Stromal cell of bone marrow (primary cell): ENCODE measurements at places on chromosomes 7 and 10.

DNA sequence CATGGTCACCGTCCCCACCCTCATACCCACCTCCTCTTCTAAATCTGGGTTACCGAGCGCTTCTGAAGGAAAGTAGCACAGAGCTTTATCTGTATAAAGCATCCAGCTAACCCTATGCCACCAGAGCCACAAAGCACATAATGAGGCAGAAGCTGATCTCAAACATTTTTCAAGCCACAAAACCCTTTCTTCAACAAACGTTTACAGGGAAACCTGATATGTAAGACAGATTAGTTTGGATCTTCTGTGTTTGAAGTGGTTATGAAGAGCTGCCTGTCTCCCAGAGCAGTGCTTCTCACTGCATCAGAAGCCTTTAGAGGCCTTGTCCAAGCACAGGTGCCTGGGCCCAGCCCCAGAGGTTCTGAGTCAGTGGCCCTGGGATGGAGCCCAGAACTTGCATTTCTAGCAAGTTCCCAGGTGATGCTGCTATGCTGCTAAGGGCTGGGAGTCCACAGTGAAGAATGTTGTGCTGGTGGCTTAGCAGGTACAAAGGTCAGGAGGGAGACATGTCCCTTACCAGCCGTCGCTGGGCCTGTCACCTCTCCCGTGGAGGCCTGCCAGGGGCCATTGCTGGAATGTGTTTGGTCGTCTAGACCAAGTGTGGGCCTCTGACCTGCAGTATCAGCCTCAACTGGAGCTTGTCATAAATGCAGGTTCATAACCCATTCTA lies 90.4 kb downstream of the TAF3 start:
- no peak for DNase-seq

GRCh38 chr7:6256677-6257535 lies 15.5 kb downstream of the CYTH3 start:
- DNase-seq = peak; percentile 90

DNA sequence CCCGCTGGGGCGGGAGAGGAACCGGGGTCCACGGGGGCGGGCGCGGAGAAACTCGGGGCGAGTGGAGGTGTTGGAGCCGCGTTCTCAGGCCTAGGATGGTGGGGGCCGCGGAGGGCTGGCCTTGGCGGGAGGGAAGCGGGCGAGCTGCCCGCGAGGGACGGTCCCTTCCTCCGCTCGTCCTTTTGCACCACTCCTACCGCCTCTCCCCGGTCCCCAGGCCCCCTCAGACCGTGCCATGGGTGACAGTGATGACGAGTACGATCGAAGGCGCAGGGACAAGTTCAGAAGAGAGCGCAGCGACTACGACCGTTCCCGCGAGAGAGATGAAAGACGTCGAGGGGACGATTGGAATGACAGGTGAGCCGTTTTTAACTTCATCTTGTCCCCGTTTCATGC lies 451 bp downstream of the SRRT start:
- DNase-seq = no peak

DNA sequence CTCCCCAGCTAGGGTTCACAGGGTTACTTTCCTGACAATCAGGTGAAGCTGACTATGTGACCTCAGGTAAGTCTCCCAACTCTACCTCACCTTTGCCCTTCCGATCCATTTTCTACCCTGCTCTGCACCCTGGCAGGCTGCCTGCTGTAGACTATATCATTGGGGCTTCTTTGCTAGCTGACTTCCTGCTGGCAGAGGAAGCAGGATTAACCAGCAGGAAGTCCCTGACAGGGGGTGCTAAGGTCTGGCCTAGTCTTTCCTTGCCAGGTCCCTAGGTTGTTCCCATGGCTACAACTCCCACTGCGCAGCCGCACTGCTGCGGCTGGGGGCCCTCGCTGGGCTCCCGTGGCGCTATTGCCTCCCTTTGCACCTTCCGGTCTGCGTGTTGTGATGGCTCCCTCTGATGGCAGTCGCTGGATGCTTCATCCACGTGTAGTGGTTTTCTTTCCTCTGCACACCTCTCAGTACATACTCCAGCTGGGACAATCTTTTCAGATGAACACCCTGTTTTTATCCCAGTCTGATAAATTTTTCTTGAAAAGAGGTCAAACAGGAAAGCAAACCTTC lies 365.9 kb downstream of the REEP3 start:
- no peak for DNase-seq

GRCh38 chr10:50917486-50917885 lies 32.1 kb upstream of the A1CF start:
- DNase-seq = peak; percentile 44

- no peak for DNase-seq
Measured at GRCh38 chr7:49783446-49783845, 10.0 kb downstream of the VWC2 start.

GRCh38 chr10:61263518-61263917 lies 189.7 kb downstream of the TMEM26 start:
- no peak for DNase-seq

DNA sequence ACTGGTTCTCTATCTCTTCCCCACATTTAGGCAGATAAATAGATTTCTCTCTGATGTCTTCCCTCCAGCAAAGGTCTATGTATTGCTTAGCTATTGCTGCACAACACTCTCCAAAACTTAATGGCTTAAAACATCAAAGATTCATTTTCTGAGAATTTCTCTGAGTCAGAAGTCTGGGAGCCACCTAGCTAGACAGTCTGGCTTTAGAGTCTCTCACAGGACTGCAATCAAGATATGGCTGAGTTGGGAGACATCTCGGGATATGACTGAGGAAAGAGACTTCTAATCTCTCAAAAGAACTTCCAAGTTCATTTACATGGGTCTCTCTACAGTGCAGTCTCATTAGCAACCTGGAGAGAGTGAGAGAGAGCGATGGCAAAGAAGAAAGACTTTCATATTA lies 553.6 kb upstream of the GHITM start:
- DNase-seq = no peak

- DNase-seq = no peak
Measured at GRCh38 chr7:81624650-81625631, 144.9 kb downstream of the HGF start.

GRCh38 chr10:30176182-30176581 lies 116.8 kb upstream of the JCAD start:
- DNase-seq = peak; percentile 59

- DNase-seq = no peak
Measured at GRCh38 chr7:151132461-151133205, 34.9 kb downstream of the GBX1 start.

DNA sequence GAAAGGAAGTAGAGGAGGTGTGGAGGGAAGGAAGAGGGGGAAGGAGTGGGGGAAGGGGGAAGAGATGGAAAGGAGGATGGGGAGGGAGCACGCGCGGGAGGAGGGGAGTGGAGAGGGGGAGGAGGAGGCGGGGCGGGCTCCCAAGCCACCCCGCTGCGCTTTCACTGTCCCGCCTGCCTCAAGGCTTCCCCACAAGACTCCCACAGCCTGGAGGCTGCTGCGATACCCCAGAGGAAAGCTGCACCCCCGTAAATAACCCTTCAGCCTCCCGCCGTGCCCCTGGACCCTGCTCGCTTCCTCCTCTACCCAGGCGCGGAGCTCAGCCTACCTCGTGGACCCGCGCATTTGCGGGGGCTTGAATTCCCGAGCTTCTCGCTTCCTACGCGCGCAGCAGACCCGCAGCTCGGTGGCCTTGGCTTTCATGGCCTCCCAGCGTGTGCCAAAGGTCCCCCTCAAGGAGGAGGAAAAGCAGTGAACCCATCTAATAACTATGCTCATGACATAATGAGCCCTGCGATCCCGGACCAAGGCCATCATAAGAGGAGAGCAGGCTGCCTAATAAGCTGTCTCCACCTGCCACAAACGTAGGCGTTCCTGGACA lies at the start of gene C10orf67:
Gene C10orf67, minus strand, starts transcription at position 557 of the 601 bp plus-strand sequence. Its CDS starts 23 bp downstream, at position 534.
- DNase-seq = no peak

DNA sequence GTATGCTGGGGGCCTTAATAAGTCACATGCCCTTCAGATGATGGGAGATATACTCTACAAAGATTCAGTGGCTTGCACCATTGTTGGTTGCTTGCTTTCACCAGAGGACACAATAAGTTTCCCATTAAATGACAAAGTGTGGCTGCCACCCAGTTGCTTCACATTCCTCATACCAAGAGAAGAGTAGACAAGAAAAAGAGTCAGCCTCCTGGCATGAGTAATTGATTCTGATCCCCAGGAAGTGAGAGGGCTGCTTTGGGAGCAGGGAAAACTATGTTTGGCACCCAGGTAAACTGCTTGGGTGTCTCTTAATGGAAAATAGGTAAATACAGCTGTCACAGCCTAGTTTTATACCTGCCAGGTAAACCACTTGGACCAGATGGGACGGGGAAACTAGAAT lies 66.7 kb upstream of the IL6 start:
- DNase-seq = no peak

GRCh38 chr10:87771871-87772500 lies 46.0 kb downstream of the ATAD1 start:
- DNase-seq = peak; percentile 3

GRCh38 chr10:78976825-78977755 lies 91.7 kb upstream of the ZMIZ1 start:
- no peak for DNase-seq

GRCh38 chr7:25665903-25666670 lies 437.8 kb upstream of the NPVF start:
- DNase-seq = no peak

- no peak for DNase-seq
Measured at GRCh38 chr10:103758294-103758681, 97.1 kb downstream of the SH3PXD2A start.

DNA sequence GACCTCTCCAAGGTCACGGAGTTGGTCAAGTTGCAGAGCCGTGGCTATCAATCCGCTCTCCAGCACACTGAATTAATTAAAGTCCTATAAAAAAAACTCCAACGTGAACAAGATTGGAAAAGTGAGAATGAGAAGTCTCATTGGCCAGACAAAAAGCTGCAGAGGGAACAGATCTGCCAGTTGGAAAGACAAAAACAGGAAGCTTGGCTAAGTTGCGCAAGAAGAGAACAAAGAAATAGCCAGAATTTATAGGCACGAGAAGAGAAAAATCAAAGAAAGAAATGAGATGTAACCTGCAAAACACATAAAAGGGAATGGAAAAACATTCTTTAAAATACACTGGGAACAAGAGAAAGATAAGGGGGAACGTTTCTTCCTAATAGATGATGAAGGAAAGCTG lies 45.7 kb upstream of the CRTAC1 start:
- no peak for DNase-seq

DNA sequence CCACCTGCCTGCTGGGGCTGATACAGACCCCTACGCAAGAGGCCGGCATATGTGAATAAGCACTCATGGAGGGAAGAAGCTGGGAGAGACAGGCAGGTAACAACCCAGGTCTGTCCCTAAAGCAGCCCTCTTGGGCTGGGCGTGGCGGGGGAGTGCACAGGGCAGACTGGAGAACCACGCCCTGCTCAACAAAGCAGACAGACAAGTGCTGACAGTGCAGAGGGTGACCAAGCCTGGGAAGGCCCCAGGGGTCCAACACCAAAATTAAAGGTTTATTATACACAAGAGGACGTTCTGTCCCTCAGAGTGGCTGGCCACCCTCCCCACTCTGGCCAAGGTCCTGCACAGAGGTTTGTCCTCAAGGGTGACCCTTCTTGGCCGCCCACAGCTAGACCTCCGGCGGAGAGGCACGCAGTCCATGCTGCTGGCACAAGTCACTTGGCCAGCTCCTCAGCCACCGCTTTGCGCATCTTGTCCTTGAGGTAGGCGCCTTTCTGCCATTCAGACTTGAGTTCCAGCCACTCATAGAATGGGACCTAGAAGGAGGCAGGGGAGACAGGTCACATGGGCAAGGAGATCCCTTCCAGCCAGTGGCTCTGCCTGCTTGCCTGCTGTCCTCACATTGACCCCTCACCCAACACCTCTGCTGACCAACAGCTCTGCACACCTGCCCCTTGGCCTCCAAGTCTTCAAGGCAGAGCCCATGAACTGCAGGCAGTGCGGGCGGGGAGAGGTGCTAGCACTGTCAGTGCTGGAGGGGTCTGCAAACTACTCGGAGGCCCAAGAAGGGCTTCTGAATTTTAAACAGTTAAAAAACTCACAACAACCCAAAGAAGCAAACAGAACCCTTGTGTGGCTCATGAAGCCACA lies 11.4 kb upstream of the NACAD start:
- no peak for DNase-seq

DNA sequence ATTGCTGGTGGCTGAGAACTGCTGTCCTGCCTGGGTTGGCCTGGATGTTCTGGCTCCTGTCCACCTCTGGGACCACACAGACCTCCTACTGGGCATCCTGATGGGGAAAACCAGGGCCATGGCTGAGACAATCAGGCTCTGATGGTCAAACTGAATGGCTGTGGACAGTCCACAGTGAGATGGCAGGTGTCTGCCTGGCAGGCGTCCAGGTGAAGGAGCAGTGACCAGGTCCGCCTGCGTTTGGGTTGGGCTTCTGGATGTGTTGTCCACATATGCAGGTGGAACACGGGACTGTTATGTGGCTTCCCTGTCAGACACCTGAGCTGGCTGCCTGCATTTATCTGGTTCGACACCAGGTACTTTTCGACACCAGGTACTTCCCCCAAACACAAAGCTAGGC lies 241.7 kb downstream of the BUB3 start:
- no peak for DNase-seq

- no peak for DNase-seq
Measured at GRCh38 chr10:11311027-11311426, 293.4 kb downstream of the CELF2 start.

GRCh38 chr7:105703207-105703930 lies 122.1 kb upstream of the EFCAB10 start:
- DNase-seq = no peak

- no peak for DNase-seq
Measured at GRCh38 chr7:81111781-81112540, 193.1 kb upstream of the SEMA3C start.

GRCh38 chr7:107846324-107846723 lies 43.3 kb upstream of the SLC26A3 start:
- no peak for DNase-seq
